ENCODE measurements at places on chromosomes 13 and 19. TPM values are rescaled to one million over a fixed set of nuclear protein-coding genes. Genes with fewer than 3 reads are reported as not detected.

Gene SLC10A2
- not detected for total RNA-seq

GRCh38 chr13:57734306-57734705 is 102.8 kb downstream of the PCDH17 start:
- peaks cover 14% of the 10 kb centered on the region for H3K4me1 ChIP-seq
- H3K36me3 ChIP-seq: no peaks in the 10 kb centered on the region

DNA sequence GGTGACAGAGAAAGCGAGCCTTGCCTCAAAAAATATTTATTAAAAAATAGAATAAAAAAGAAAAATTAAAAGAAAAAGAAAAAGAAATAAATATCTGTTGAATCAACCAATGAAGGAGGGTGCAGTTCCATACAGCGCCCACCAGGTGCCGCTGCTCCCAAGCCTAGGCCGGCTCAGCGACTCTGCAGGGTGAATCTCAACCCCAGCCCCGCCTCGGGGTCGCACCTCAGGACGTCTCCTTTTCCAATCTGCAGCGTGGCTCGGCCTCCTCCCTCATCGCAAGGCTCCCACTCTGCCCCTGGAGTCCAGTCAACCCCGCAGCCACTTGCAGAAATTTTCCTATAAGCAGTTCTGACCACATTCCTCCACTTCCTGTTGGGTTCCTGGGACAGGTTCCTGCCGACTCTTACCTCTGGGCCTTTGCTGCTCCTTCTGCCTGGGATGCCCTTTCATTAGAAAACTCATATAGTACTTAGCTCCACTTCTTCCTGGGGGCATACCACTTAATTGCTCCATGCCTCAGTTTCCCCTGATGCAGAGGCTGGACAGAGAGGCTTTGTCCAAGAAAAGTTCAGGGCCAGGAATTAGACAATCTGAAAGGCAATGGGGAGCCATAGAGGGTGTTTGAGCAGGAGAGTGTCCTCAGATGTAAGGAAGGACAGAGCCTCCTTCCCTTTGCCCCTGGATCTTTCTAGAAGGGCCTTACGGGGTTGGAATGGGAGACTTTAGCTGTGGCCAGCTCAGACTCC is 24.3 kb downstream of the NFILZ start:
- peak overlapping the region; percentile 51 for H3K4me3 ChIP-seq
- no peaks in the 10 kb centered on the region for H3K36me3 ChIP-seq
- peaks cover 42% of the 10 kb centered on the region for H3K27me3 ChIP-seq
- peak; percentile 84 for DNase-seq
- no peak overlapping the region for H3K27ac ChIP-seq
- no peaks in the 10 kb centered on the region for H3K4me1 ChIP-seq

- no peak overlapping the region for H3K4me3 ChIP-seq
- no peak for DNase-seq
- H3K36me3 ChIP-seq: peaks cover 13% of the 10 kb centered on the region
- H3K4me1 ChIP-seq: no peaks in the 10 kb centered on the region
- no peak overlapping the region for H3K27ac ChIP-seq
- peaks cover 11% of the 10 kb centered on the region for H3K27me3 ChIP-seq
Observed at GRCh38 chr19:45385392-45386221, 15.2 kb upstream of the ERCC2 start.

DNA sequence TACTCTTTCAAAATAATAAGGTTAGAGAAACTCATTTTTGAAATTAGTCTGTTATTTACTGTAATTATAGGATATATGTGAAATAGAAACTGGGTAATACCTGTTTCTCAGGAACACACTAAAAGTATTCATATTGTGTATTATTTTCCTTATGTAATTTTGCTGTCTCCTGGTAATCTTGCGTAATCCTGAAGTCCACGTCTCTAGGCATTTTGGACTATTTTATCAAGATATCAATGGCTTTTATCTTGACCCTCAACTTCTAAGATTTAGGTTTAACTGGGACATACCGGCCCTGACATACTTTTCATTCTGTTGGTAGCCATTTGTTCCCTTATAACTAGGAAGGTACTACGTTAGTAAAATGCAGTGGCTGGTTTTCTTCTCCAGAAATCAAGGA is 80.3 kb downstream of the PAN3 start:
- H3K36me3 ChIP-seq: peaks cover 8% of the 10 kb centered on the region
- no peak overlapping the region for H3K4me3 ChIP-seq
- H3K4me1 ChIP-seq: peaks cover 13% of the 10 kb centered on the region
- H3K27me3 ChIP-seq: no peaks in the 10 kb centered on the region

Gene ZNF729
- not detected for total RNA-seq

GRCh38 chr13:25295228-25295627 is 6.2 kb upstream of the NUP58 start:
- peaks cover 50% of the 10 kb centered on the region for H3K27me3 ChIP-seq
- no peak for DNase-seq
- H3K27ac ChIP-seq: no peak overlapping the region
- H3K4me1 ChIP-seq: no peaks in the 10 kb centered on the region
- H3K36me3 ChIP-seq: no peaks in the 10 kb centered on the region

Gene ANGPTL8
- total RNA-seq: 0.25 TPM

- peak overlapping the region; percentile 60 for H3K27ac ChIP-seq
- no peaks in the 10 kb centered on the region for H3K27me3 ChIP-seq
- DNase-seq: no peak
- H3K36me3 ChIP-seq: peaks cover 6% of the 10 kb centered on the region
- H3K4me1 ChIP-seq: peaks cover 6% of the 10 kb centered on the region
Observed at GRCh38 chr13:103788061-103788652, 721.9 kb upstream of the SLC10A2 start.

GRCh38 chr19:30865511-30865910 is 483.7 kb downstream of the TSHZ3 start:
- H3K27ac ChIP-seq: no peak overlapping the region
- H3K4me3 ChIP-seq: no peak overlapping the region
- no peaks in the 10 kb centered on the region for H3K36me3 ChIP-seq
- DNase-seq: no peak
- peaks cover 3% of the 10 kb centered on the region for H3K4me1 ChIP-seq
- H3K27me3 ChIP-seq: peaks cover 27% of the 10 kb centered on the region

Gene TEAD2
- total RNA-seq: 169 TPM

- H3K27me3 ChIP-seq: no peaks in the 10 kb centered on the region
- H3K36me3 ChIP-seq: peaks cover 5% of the 10 kb centered on the region
Observed at GRCh38 chr13:23319883-23320224, 113.6 kb downstream of the SACS start.

GRCh38 chr19:53531457-53531856 is 6.5 kb upstream of the ZNF331 start:
- DNase-seq: no peak
- H3K4me1 ChIP-seq: peaks cover 4% of the 10 kb centered on the region
- no peaks in the 10 kb centered on the region for H3K36me3 ChIP-seq
- no peaks in the 10 kb centered on the region for H3K27me3 ChIP-seq
- H3K4me3 ChIP-seq: no peak overlapping the region
